ENCODE measurements at places on chromosomes 6 and 20.

GRCh38 chr6:85637579-85637978, 5.1 kb downstream of the SYNCRIP start:
- DNase-seq = no peak

DNA sequence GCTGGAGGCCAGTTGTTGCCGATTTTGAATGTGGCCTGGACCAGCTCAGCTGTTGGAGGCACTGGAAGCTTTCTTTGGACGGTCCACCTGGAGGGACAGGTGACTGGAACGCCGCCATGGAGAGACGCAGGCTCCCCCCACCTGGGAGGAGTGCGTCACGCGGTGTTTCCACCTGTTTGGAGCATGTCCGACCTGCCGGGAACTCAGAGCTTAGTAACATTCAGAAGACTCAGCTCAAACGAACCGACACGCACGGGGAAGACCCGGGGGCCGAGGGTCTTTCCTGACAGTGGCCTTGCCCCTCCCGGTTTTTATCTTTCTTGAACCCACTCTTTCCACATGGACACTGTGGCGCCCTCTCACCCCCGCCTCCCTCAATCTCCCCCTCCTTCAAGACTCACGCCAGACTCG, 141.6 kb downstream of the SMOC2 start:
- DNase-seq = no peak

- DNase-seq = no peak
Observed at GRCh38 chr6:157537556-157537955, 156.6 kb downstream of the ZDHHC14 start.

GRCh38 chr6:16343593-16343992, 105.2 kb downstream of the GMPR start:
- DNase-seq = no peak

DNA sequence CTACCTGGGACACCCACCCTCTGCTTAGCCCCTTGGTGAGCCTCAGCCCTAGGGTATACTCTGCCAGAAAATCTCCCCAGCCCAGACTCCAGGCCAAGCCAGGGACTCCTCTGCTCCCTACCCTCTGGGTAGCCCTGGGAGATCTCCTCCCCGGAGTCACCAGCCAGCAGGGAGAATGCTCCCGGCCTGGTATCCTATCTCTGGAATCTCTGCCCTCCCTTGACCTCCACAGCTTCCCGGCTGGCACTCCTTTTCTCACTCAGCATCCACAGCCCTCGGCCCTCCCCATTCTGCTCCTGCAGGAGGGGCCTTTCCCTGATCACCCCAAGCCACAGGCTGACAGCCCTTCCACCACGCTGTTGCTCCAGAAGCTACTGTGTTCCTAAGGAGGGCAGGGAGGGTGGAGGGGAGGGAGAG, 22.6 kb downstream of the NOL4L start:
- DNase-seq = no peak

DNA sequence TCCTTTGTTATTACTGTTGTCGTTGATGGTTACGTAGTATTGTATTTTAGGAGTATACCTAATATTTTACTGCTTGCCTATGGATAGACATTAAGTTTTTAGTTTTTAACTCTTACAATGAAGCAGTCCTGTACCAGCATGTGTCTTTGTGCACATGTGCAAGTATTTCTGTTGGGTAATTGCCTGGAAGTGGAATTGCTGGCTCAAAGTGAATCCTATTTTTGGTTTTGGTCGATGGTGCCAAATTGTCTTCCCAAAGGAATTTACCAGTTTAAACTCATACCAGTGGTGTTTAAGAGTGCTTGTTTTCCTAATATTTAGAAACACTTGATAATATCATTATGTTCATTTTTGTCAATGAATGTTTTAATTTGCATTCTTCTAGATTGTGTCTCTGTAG, 75.5 kb downstream of the ANKS1A start:
- DNase-seq = no peak

GRCh38 chr6:108675226-108676200, 114.8 kb downstream of the FOXO3 start:
- DNase-seq = no peak

DNA sequence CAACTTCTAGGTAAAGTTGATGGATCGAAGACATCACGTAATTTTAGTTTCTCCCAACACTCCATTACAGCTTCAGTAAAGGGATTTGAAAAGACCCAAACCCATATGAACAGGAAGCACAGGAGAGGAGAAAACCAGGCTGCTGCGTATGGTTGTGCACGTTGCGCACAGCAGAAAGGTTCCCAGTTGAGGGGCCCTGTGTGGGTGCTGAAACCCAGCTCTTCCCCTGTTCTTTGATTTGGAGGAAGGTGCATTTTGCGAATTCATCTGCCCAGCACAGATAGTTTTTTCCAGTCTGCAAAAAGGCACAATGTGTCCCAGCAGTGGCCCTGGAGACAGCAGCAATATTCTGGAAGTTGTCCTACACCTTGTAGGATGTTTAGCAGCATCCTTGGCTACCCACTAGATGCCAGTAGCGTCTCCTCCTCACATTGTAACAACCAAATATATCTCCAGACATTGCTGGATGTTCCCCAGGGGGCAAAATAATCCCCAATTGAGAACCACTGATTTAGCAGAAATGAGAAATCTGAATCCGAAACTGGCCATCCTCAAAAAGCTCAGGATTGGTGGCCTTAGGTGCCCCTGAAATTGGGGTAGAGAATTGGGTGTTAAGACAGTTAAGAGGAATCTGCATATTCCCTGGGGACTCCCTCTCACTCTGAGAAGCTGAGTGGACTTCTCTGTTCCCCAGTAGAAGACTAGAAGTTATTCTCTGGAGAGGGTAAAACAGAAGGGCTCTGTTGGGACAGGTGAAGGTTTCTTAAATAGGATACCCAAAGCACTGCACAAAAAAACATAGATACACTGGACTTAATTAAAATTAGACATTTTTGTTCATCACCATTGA, 12.2 kb downstream of the SUN5 start:
- no peak for DNase-seq

GRCh38 chr6:110270165-110270564, 88.0 kb downstream of the METTL24 start:
- no peak for DNase-seq

DNA sequence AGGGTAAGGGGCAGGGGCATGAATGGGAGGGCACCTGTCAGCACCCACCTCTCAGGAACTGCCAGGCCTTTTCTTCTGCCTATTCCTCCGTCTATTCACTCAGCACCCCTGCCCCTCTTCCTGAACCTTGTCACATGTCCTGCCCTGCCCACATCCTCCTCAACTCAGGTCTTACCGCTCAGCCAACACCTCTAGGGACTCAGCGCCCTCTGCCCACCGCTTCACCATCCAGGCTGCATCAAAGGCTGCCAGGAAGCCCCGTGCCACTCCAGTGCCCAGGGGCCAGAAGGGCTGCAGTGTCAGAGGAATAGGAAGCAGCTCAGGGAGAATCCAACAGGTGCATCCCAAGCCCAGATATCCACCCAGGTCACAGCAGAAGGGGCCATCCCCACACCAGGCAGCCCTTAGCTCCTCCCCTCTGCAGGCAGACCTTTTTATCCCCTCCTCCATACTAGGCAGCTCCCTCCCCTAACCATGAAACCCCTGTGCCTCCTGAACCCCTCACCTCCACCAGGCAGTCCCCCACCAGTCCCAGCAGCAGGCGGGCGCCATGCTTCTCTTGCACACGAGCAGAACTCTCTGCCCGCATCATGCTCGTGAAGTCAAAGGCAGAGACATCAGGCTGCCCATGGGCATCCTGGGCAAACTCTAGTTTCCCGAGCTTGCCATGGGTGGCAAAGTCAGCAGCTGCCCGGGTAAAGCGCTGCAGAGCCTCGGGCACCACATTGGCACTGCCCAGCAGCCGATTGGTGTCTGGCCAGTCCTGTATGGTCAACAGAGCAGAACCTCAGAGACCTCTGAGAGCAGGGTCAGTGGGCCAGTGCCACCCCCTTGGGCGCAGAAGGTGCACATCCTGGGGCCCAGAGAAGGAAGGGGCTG, 5.5 kb downstream of the MICAL1 start:
- DNase-seq = no peak

DNA sequence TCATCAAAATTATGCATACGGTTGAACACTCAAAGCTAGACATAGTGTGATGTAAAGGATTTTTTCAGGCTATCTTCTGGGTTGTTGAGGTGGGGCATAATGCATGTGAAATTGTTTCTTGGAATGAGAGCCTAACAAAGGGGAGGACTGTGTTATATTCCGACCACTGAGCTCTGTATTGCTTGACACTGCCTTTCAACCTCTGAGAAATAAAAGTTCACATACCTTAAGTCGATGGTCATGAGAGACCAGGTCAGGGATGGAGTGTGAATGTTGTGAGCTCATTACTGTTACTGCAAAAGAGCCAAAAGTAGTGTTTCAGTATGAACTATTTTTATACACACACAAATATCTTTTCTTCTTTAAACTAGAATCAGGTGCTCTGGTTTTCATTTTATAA, 5.0 kb downstream of the PFDN4 start:
- no peak for DNase-seq

- DNase-seq = peak; percentile 55
Observed at GRCh38 chr20:25233016-25233772, 14.7 kb upstream of the PYGB start.

DNA sequence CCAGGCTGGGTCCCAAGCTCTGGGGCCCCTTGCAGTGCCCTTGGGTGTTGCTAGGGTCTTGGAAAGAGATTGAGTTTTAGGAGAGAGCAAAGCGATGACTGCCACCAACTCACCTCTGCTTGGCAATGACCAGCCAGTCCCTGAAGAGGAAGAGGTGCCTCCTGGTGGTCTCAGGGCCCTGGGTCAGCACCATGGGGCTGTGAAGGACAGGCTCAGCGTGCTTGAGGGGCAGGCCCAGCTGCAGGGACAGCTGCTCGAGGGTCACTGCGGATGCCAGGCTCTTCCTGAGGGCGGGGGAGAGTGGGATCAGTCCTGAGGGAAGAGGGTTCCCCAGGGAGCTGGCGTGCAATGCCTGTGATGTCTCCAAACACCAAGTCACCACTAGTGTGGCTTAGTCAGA, 50.8 kb upstream of the TAGAP start:
- no peak for DNase-seq

GRCh38 chr6:157974967-157975366, 6.7 kb upstream of the SYNJ2 start:
- DNase-seq = peak; percentile 66

- no peak for DNase-seq
Observed at GRCh38 chr6:89711801-89712200, 73.3 kb upstream of the LYRM2 start.

DNA sequence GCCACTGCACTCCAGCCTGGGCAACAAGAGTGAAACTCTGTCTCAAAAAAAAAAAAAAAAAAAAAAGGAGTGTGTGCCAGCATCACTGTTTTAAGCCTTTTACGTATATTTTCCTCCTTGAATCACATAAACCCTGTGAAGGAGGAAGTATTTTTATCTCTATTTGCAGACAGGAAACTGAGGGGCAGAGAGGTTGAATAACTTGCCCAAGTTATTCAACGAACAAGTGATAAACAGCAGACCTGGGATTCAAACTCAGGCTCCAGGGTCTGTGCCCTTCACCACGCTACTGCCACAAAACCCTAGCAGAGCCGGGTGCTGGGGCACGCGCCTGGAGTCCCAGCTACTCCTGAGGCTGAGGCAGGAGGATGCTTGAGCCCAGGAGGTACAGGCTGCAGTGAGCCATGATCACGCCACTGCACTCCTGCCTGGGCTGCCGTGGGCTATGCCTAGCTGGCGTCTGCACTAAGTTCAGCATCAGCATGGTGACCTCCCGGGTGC, 9.4 kb upstream of the AVP start:
- no peak for DNase-seq

Measured in NCI-H146 (cell line).